ENCODE measurements at places on chromosomes 3 and 15.
A peak's percentile ranks its signal among the peaks of the same experiment; 100 is the strongest.

DNA sequence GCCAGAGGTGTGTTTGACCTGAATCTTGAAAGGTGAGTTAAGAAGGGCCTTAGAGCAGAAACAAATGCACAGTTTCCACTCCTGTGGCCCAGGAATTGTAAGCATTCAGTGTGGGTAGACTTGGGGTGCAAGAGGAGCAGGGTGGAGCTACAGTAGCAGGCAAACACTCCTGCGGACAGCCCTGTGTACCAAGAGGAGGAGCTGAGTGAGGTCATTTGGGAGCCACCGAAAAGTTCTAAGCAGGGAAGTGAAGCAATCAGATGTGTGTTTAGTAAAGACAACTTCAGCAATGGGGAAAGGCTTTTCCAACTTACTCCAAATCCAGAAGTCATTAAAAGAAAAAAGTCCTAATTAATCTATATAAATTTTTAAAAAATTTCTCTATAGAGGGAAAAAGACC lies 99.3 kb downstream of the ARHGEF26 start:
- no peak for DNase-seq

- DNase-seq, result no peak
Measured at GRCh38 chr3:39272191-39272590, 7.6 kb downstream of the CX3CR1 start.

GRCh38 chr3:188906236-188906635 lies 265.5 kb upstream of the TPRG1 start:
- peak; percentile 80 for DNase-seq

- no peak for DNase-seq
Measured at GRCh38 chr3:106068795-106069194, 200.0 kb upstream of the CBLB start.

- DNase-seq, result no peak
Measured at GRCh38 chr3:188365988-188366698, 212.2 kb downstream of the LPP start.
